Astrocyte (in vitro differentiated cells and primary cell): ENCODE measurements at places on chromosomes 3 and 15.

DNA sequence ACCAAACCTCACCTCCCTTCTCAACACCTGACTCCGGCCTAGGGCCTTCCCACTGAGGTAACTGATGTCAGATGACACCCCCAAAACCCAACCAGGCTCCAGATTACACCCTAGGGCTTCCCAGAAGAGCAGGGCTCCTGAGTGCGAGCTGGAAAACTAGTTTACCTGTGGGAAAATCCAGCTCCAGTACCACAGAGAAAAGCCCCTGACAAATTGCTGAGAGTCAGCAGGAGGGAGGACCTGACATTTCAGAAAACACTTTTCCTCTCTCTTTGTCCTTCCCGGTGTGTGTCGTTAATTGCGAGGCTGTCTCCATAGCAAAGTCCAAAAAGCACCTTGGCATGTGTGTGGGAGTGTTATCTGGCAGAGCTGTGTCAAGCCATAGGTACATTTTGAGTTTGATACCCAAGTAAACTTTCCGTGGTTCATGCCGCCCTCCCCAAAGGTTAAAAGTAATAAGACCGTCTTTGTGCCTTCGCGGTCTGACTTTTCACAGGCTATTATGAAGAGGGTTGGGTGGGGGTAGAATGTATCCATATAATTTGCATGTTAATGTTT, 79.8 kb upstream of the FNDC3B start:
- no peak for DNase-seq

- DNase-seq = no peak
Observed at GRCh38 chr15:32834156-32834555, 116.4 kb downstream of the GREM1 start.

GRCh38 chr3:136750209-136750896, 1.8 kb downstream of the STAG1 start:
- DNase-seq = no peak

DNA sequence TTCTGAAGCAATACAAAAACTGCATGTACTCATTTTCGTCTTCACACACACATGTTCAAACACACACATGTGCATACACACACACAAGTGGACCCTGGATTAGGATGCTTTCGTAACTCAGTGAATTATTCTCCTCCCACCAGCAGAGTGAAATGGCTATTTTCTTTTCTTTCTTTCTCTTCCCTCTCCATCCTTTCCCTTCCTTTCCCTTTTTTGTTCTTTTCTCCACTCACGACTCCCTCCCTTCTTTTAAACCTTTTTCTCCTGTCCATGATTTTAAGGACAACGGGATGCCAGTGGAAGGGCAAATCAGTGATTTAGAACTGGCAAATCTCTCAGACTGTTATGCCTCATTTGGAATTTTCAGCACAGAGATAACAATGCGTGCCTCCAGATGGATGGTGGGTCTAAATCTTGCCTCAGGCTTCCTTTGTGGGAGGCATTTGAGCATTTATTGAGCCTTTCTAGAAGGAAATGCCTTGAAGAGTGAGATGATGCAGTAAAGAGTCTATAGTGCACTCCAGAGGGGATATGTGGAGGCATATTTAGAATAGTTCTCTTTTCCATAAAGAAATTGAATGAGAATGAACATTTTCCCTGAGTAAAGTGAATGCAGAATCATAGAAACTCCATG, 130.4 kb upstream of the SLC7A14 start:
- DNase-seq = no peak

DNA sequence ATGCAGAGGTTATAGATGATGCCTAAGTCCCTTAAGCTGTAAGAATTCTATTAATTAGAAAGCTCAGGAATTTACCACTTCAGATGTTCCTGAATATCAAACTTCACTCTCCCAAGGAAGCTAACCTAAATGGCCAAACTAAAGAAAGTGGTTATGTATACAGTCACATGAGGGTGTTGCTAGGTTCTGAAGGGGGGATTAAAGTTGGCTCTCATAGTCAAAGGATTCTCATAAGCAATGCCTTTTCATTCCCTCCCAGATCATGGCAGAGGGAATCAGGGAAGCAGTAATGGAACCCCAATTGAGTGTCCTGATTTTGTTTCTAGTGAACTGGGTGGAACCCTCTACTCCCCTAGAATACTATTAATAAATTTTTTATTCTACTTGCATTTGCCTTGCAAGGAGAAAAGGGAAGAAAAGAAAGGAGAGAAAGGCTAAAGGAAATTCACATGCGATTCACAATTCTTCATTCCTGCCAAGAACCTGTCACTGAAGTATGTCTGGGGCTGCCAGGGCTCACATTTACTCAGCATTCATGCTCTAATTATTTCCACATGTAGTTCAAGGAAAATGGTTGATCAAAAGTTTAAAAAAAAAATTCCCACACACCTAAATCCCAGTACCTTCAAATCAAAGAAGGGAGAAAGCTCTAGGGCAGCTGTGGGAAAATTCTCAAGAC, 25.1 kb downstream of the FSTL1 start:
- DNase-seq = peak; percentile 95

- no peak for DNase-seq
Observed at GRCh38 chr3:13145131-13145825, 72.0 kb upstream of the IQSEC1 start.

DNA sequence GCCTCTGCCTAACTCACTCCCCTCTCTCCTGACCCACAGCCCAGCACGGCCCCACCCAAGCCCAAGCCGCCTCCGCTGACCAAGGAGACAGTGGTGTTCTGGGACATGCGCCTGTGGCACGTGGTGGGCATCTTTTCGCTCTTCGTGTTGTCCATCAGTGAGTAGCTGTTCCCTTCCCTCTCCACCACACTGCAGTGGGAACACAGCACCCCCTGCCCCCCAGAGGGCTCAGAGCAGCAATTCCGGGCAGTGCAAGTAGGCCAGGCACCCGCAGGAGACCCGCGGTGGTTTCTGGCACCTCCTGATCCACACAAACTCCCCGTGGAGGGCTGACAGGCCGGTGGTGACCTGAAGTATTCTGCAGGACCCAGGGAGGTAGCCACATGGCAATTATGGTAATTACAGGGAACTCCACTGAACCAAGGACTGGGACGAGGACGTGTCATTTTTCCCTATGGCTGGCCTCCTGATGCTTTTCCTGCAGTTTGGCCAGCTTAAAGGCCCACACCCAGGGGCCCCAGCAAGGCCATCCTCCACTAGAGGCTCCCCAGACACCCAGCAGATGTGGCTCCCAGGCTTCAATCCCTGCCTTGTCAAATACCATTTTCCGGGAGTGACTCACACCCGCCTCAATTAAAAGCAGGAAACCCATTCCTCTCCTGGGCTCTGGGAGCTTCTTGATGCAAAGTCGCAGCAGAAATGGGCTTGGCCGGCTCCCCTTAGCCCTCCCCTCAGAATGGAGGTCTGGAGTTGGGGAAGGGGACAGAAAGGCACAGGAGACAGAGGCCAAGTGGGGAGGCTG, 4.8 kb downstream of the TMIE start:
- peak; percentile 40 for DNase-seq

- peak; percentile 85 for DNase-seq
Observed at GRCh38 chr3:49745986-49746385, 22.2 kb upstream of the GMPPB start.

- peak; percentile 89 for DNase-seq
Observed at GRCh38 chr3:188421151-188421821, 267.3 kb downstream of the LPP start.

- DNase-seq = no peak
Observed at GRCh38 chr3:157695586-157695985, 192.4 kb upstream of the VEPH1 start.

DNA sequence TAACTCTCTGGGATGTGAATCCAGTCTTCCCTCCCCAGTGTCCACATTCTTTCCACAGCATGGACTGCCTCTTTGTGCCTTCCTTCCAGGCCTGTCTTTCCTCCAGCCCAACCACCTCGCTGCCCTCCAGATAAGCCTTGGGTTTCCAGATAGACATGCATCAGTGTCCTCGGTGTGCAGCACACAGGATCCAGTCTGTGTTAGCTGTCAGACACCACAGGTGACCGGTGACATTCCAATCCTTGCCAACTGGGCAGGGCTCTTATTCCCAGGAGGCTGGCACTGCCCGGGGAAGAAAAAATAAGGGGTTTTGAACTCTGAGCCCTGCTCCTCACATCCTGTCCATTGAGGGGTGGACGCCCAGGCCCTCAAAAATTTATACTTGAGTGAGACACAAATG, 6.0 kb upstream of the SLC6A1 start:
- no peak for DNase-seq

GRCh38 chr15:74767167-74768098, 14.4 kb upstream of the CSK start:
- no peak for DNase-seq

DNA sequence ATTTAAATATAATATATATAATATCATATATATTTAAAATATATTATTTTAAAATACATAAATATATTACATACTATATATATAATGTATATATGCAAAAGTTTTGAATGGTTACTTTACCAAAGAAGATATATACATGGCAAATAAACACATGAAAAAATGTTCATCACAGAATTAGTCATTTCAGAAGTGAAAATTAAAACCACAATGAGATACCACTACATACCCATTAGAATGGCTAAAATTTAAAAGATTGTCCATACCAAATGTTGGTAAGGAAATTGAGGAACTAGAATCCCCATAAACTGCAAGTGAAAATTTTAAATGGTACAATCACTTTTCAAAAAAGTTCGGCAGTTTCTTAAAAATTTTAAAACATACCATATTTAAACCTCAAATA, 23.6 kb upstream of the COL8A1 start:
- DNase-seq = no peak

DNA sequence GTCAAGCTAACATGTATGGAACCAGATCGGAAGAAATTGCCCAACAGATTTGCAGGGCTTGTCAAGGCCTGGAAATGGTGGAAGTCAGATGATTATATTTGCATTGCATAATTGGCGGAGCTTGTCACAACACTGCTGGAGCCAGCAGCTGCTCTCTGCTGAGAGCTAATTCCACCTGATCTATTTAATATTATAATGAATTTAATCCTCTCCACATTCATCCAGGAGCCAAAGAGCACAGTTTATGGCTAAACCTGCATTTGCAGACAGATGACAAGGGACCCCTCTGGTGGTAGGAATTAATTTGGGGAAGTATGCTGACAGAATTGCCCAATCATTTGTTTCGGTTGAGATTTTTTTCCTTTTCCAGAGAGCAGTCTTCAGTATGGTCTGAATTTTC, 730.2 kb downstream of the TUSC7 start:
- peak; percentile 7 for DNase-seq

DNA sequence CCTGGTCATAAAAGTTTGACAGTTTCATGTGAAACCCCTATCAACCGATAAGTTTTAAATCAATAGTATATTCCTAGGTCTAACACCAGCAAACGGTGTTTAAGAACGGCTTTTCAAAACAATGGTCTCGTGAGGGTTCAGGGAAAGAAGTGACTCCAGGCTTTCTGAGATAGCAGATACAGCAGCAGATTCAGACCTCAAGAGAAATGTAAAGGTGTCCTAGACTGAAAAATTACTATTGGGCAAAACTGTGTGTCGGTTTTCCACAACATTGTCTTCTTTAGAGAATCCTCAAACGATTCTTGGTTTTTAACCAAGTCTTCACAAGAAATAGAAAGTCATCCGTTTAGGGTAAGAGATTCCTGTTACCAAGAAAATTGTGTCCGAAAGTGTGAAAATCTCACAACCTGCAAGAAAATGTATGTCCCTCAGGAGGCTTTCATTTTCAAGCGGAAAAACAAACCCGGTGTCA, 1.2 kb downstream of the SETD2 start:
- no peak for DNase-seq

- DNase-seq = no peak
Observed at GRCh38 chr3:64571982-64572381, 115.8 kb downstream of the ADAMTS9 start.

GRCh38 chr15:91200101-91200754, 100.2 kb downstream of the SV2B start:
- DNase-seq = no peak

GRCh38 chr3:101829437-101829830, 19.9 kb upstream of the NFKBIZ start:
- DNase-seq = no peak

DNA sequence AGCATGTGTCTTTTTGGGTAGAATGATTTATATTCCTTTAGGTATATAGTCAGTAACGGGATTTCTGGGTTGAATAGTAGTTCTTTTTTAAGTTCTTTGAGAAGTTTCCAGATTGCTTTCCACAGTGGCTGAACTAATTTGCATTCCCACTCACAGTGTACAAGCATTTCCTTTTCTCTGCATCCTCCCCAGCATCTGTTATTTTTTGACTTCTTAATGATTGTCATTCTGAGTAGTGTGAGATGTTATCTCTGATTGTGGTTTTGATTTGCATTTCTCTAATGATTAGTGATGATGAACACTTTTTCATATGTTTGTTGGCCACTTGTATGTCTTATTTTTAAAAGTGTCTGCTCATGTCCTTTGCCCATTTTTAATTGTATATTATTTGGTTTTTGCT, 337.6 kb downstream of the EFHB start:
- DNase-seq = no peak

DNA sequence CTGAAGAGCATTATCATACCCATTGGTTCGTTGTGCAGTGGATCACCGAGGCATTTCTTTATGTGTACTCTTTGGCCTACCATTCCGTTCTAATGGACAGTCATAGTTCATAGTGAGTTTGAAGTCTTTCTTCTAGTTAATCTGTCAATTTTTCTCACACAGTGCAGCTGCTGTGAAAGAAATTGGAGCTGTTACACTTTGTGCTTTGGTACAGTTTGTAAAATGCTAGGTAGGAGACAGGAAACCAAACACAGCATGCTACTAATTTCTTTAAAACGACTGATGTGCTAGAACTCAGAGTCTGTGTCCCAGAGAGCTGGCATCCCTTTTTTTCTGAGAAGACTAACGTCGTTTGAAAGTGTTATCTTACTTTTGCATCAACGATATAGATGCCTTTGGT, 218.9 kb downstream of the CNTN4 start:
- no peak for DNase-seq

DNA sequence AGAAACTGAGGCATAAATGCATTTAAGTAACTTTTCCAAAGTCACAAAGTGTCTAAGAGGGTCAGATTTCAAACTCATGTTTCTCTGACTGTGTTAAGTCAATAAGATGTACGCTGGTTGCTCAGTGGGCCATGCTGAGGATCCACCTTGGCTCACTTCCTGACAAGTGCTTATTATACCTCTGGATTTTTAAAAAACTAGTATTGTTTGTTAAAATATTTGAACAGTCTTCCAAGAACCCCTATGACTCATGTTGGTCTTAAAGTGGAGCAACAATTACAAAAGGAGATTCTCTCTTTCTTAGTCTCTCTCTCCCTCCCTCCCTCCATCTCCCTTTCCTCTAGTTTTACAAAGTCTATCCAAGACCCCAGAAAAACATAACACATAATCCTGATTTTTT, 1050.2 kb downstream of the AGBL1 start:
- peak; percentile 57 for DNase-seq

DNA sequence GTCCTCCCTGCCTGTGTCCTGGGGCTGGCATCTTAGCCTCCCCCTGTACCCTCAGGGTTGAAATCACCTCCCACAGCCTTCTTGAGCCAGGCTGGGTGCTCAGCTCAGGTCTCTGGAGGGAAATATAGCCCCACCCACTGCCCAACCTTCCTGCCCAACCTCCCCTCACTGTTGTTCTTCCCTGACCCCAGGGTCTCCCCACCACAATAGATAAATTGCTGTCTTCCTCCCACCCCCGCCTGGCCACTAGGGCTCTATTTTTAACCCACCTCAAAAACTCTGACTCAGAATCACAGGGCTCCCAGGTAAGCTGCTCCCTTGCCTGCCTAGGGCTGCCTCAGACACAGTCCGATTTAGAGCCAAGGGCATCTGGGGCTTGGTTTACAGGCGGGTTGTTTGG, 15.0 kb downstream of the HCN4 start:
- DNase-seq = no peak
